ENCODE measurements at places on chromosomes 1 and 21. TPM values are rescaled to one million over a fixed set of nuclear protein-coding genes. Genes with fewer than 3 reads are reported as not detected.

DNA sequence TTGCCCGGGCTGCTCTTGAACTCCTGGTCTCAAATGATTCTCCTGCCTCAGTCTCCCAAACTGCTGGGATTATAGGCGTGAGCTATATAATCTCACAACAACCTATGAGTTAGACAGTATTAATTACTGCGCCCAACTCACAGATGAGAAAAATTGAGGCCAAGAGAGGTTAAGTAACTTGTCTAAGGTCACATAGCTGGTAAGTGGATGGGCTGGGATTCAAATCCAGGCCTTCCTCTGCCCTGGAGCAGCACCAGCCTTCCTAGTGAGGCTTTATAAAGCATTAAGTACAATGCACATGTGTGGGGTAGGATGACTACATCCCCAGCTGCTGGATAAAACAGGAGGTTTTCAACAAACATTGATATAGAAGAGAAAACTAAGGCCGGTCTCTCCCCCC lies 15.1 kb downstream of the E2F2 start:
- no peak overlapping the region for H3K4me3 ChIP-seq
- H3K36me3 ChIP-seq, result peaks cover 85% of the 10 kb centered on the region
- DNase-seq, result no peak
- H3K27ac ChIP-seq, result no peak overlapping the region

The AADACL3 gene
- not detected for total RNA-seq

The SFN gene
- 4.9 TPM for total RNA-seq

The RNU1-2 gene
- 1,691 TPM for total RNA-seq

The PROX1 gene
- not detected for total RNA-seq

All from activated CD4-positive, alpha-beta memory T cell treated with anti-CD3 and anti-CD28 coated beads, Interleukin-2, amount 10 ng/mL, durations not matched to agents 7 days and 5 days (primary cell).